Daoy (cell line): ENCODE measurements at places on chromosomes 16 and 17. TPM values are rescaled to one million over a fixed set of nuclear protein-coding genes. Genes with fewer than 3 reads are reported as not detected.

- peak; percentile 91 for DNase-seq
Measured at GRCh38 chr16:70380248-70380918, 33.7 kb downstream of the DDX19A start.

- peak; percentile 45 for DNase-seq
Measured at GRCh38 chr16:12661656-12662172, 142.0 kb downstream of the CPPED1 start.

DNA sequence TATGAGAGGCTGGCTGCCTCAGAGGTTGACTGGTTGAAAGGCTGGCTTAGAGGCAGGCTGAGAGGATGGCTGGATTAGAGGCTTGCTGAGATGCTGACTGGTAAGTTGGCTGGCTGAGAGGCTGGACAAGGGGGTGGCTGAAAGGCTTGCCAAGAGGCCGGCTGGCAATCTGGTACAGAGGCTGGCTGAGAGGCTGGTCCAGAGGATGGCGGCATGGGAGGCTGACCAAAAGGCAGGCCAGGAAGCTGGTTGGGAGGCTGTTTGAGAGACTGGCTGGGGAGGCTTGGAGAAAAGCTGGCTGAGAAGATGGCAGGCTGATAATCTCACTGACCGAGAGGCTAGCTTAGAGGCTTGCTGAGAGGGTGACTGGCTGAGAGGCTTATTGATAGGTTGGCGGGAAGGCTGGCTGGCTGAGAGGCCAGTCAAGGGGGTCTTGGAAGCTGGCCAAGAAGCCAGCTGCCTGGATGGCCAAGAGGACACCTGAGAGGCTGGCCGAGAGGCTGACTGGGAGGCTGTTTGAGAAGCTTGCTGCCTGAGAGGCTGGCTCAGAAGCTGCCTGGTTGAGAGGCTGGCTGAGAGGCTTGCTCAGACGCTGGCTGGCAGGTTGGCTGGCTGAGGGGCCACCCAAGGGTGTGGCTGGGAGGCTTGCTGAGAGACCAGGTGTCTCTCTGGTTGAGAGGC lies 34.2 kb upstream of the ACSM2B start:
- DNase-seq, result no peak

GRCh38 chr16:10465821-10466220 lies 80.0 kb downstream of the ATF7IP2 start:
- DNase-seq, result no peak

GRCh38 chr17:15278380-15278779 lies 13.3 kb upstream of the PMP22 start:
- no peak for DNase-seq

GRCh38 chr16:85504242-85504641 lies 108.9 kb upstream of the GSE1 start:
- DNase-seq, result no peak

GRCh38 chr16:27625050-27625697 lies 75.2 kb downstream of the KATNIP start:
- no peak for DNase-seq

- DNase-seq, result peak; percentile 66
Measured at GRCh38 chr17:63961355-63962212, 11.1 kb downstream of the SCN4A start.

GRCh38 chr17:76188213-76189016 lies 47.4 kb upstream of the FOXJ1 start:
- no peak for DNase-seq

DNA sequence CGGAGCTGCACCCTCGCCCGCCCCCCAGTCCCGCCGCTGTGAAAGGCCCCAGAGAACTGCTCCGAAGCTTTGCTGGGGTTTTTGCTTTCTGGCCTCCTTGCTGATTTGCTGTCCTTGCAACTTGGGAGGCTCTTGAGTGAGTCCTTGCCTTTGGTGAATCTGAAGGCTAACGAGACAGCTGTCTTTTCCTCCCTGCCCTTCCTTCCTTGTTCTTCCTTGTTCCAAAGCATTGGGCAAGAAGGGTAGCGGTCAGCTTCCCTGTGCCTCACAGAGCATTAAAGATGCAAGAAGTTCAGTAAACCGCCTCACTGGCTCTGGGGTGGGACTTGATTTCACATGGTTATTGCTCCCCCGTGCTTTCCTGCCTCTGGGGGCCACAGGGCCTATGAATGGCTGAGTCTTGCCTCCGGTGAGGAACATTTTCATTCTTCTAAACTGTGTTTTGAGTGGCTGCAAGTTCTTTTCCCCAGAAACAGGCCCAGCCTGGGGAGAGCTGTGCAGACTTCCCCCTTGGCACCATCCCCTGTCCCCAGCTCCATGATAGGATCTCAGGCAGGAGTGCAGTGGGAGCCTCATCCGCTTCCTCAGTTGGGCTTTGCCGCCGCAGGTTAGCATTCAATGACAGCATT lies 1.4 kb downstream of the YPEL2 start:
- no peak for DNase-seq

GRCh38 chr16:66107661-66108060 lies 258.8 kb upstream of the CDH5 start:
- DNase-seq, result peak; percentile 34

Gene EVPLL
- not detected in 2 replicates for total RNA-seq
